ENCODE measurements at places on chromosomes 5 and 9. TPM values are rescaled to one million over a fixed set of nuclear protein-coding genes. Genes with fewer than 3 reads are reported as not detected.

SHOC1 gene
- polyA plus RNA-seq: 0.26 TPM

CPEB4 gene
- polyA plus RNA-seq: 39.2 TPM

MYOZ3 gene
- 12.5 TPM for polyA plus RNA-seq

PKD2L2 gene
- polyA plus RNA-seq: 0.74 TPM

BARHL1 gene
- polyA plus RNA-seq: not detected

ACTL7A gene
- polyA plus RNA-seq: not detected

SLC36A2 gene
- 0.49 TPM for polyA plus RNA-seq

NME5 gene
- polyA plus RNA-seq: 0.68 TPM

PDE6A gene
- 0.09 TPM for polyA plus RNA-seq

STC2 gene
- polyA plus RNA-seq: 5.3 TPM

KIF12 gene
- 0.52 TPM for polyA plus RNA-seq

KCNMB1 gene
- 0.65 TPM for polyA plus RNA-seq

FAM221B gene
- polyA plus RNA-seq: 0.35 TPM

PCDHGB6 gene
- polyA plus RNA-seq: 4.0 TPM

ADAMTS6 gene
- polyA plus RNA-seq: 0.63 TPM

PAX5 gene
- polyA plus RNA-seq: 0.21 TPM

PCDHGA1 gene
- 0.77 TPM for polyA plus RNA-seq

OBP2A gene
- not detected for polyA plus RNA-seq

LAMC3 gene
- 2.1 TPM for polyA plus RNA-seq

BTNL9 gene
- polyA plus RNA-seq: 29.1 TPM

C9orf50 gene
- 0.26 TPM for polyA plus RNA-seq

SPINK14 gene
- not detected for polyA plus RNA-seq

HRH2 gene
- 0.94 TPM for polyA plus RNA-seq

ATP10B gene
- polyA plus RNA-seq: 0.48 TPM

TMEM250 gene
- 27.2 TPM for polyA plus RNA-seq

FBXL7 gene
- polyA plus RNA-seq: 23.7 TPM

FRMPD1 gene
- 19.2 TPM for polyA plus RNA-seq

EIF4EBP3 gene
- polyA plus RNA-seq: 8.6 TPM

LCN15 gene
- 0.62 TPM for polyA plus RNA-seq

CER1 gene
- not detected for polyA plus RNA-seq

TYRP1 gene
- polyA plus RNA-seq: 2.2 TPM

SPAAR gene
- 2.3 TPM for polyA plus RNA-seq

SPATA31A7 gene
- not detected for polyA plus RNA-seq

PLAC8L1 gene
- 1.3 TPM for polyA plus RNA-seq

MARVELD2 gene
- 0.25 TPM for polyA plus RNA-seq

DNAI1 gene
- polyA plus RNA-seq: not detected

NDFIP1 gene
- polyA plus RNA-seq: 57.4 TPM

CYLC2 gene
- polyA plus RNA-seq: not detected

NTNG2 gene
- 0.28 TPM for polyA plus RNA-seq

PCDHA1 gene
- not detected for polyA plus RNA-seq

ACSL6 gene
- polyA plus RNA-seq: 0.34 TPM

AIF1L gene
- polyA plus RNA-seq: 21.5 TPM

ENTPD2 gene
- 11.0 TPM for polyA plus RNA-seq

WHRN gene
- polyA plus RNA-seq: 2.1 TPM

IFNA2 gene
- polyA plus RNA-seq: not detected

KIF27 gene
- 7.3 TPM for polyA plus RNA-seq

HNRNPK gene
- polyA plus RNA-seq: 429 TPM

RNF180 gene
- 1.2 TPM for polyA plus RNA-seq

NEURL1B gene
- polyA plus RNA-seq: 40.4 TPM
